Activated gamma-delta T cell (primary cell): ENCODE measurements at places on chromosomes 7 and 10.

GRCh38 chr10:8563478-8563877 lies 509.0 kb downstream of the GATA3 start:
- DNase-seq: no peak

DNA sequence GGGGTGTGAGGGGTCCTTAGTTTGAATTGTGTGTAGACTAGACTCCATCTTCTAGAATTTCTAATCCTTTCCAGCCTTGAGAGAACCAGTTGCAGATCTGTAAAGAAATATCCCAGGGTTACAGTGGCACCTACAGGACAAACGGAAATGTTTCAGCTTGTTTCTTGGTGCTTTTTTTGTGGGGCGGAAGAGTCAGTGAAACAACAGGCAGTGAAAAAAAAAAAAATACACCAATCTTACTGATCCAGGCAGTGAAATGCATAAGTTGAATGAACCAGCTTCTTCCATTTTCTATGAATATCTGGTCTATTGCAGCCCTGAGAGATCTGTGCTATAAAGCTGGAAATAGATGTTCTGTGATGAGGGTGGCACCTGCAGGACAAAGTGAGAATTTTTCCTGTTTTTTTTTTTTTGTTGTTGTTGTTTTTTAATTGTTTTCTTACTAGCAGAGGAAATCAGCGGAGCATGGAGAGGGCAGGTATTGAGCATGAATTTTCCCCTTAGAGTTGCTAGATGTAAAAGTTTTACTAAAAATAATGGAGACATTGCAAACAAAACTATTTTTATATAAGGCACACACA lies 81.9 kb upstream of the DYNC1I1 start:
- no peak for DNase-seq

GRCh38 chr10:123132576-123133477 lies 2.9 kb upstream of the HMX3 start:
- no peak for DNase-seq

- no peak for DNase-seq
Measured at GRCh38 chr7:116200963-116201362, 9.4 kb upstream of the TES start.

DNA sequence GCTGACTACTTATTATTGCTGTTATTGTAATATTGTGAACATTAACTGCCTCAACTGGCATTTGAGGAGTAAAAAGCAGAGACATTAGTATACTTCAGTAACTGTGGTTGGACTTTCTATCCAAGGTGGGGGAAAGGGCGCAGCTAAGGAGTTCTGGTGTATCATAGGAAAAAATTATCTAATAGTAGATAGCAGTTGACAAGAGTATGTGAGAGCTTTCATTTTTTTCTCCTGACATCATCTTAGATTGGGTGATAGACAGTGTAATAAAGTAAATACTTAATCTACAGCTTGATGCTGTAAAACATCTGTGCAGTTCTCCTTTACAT lies 68.9 kb downstream of the PHTF2 start:
- DNase-seq: no peak

DNA sequence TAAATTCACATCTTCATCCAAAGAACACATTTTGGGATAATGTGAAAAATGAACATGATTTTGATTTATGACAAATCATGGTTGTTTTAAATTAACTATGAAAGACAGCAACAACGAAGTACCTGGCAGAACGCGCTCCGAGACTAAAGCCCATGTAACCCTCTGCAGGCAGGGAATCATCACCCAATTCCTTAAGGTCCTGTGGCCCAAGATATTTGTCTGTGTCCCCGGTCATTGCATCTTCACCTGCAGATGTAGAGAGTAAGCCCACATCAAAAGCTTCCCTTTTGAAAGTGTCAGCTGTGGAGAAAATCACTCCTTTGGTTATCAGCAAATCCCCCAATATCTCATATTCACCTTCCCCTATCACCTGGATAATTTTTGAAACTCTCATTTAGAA lies 232.5 kb upstream of the CCDC6 start:
- no peak for DNase-seq

GRCh38 chr10:86083206-86083605 lies 283.4 kb downstream of the GRID1 start:
- DNase-seq: no peak

GRCh38 chr7:65749518-65749917 lies 123.4 kb upstream of the VKORC1L1 start:
- no peak for DNase-seq

- no peak for DNase-seq
Measured at GRCh38 chr10:36119455-36119854, 477.4 kb upstream of the FZD8 start.

GRCh38 chr7:122628651-122629411 lies 70.1 kb downstream of the RNF133 start:
- DNase-seq: no peak

- DNase-seq: no peak
Measured at GRCh38 chr7:129789652-129790051, 163.1 kb downstream of the UBE2H start.

DNA sequence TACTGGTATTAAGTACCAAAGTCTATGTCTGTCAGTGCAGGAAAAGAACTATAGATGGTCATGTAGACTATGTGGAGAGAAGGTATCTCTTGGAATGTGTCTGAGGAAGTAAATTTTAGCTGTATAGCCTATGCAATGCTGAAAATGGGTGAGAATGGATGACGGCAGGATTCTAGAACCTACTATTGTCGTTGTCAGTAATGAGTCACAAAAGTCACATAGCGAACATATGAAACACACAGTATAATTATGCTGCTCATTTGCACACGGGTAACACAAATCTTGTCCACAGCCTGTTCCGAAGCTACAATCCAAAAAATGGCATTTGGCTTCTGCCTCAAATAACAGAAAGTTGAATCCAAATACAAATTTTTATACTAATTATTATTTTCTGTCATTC lies 33.6 kb upstream of the KMT2E start:
- DNase-seq: no peak

- DNase-seq: no peak
Measured at GRCh38 chr10:11602919-11603523, 8.4 kb downstream of the USP6NL start.

DNA sequence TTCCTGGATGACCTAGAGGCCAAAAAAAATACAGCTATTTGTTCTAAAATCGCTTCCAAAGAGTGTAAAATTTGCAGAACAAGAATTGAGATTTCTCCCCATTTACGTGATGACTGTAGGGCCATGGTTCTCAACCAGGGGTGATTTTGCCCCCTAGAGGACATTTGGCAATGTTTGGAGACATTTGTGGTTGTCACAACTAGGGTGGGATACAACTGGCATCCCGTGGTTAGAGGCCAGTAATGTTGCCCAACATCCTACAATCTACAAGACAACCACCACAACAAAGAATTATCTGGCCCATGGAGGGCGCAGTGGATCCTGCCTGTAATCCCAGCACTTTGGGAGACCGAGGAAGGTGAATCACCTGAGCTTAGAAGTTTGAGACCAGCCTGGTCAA lies 22.8 kb upstream of the MALSU1 start:
- no peak for DNase-seq

GRCh38 chr7:158724658-158725505 lies 20.3 kb upstream of the NCAPG2 start:
- DNase-seq: no peak

DNA sequence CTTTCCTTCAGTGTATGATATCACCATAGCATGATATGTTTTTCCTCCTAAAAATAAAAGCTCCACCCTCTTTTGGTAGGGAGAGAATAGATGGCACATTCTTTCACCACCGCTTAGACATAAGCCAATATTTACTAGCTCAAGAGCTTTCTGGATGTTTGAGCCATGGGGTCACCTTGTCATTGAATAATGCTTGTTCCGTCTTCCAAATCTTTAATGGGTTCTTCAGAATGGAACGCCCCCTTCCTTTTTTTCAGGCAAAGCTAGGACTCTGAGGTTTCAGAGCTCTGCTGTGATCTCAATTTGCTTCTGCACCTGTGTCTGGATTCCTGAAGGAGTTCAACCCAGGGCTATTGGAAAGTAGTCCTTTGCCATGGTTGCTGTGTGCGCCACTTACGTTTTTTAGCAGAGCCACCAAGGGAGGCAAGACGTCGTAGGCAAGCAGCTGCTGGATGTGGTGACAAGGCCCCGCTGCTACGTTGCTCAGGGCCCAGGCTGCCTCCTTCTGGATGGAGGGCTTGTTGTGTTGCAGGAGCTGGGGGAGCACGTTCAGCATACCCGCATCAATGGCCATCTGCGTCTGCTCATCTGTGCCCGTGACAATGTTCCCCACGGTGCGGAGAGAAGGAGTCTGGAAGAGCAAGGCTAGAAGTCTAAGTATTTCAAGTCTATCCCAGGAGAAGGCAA lies 23.2 kb downstream of the KPNA7 start:
- DNase-seq: no peak

GRCh38 chr10:36630267-36630666 lies 495.1 kb upstream of the ANKRD30A start:
- DNase-seq: no peak

DNA sequence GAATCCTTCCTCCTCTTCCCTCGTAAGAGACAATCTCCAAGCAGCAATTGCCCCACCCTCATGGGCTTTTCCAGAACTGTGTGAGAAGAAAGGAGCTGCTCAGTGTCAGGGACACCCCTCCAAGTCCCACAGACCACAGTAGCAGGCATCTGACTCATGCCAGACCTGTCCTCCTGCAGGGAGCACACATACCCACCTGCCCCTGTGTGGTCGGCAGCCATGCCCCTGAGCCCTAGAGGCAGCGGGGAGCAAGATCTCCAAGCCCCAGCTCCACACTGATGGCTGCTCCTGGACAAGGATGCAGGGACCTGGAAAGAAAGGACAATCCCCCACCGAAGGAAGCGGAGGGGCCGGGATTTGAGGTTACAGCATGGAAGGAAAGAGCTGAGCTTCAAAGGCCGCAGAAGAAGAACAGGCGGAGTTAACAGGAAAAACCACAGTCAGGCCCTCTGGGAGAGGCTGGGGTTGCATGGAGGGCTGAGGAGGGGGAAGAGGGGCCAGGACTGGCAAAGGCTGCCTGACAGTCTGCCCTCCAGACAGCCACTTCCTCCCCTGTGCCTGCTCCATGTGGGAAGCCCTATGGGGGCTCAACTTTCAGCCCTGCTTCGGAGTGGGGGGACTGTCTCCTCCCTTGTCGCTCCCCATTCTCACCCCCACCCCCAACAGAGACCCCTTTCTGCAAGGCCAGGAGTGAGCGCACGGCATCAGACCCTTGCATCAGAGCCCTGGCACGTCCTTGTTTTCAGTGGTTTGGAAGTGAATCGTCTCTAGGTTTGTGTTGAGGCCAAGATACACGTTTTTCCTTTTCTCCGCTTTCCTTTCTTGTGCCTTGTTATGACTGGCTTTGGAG lies 46.8 kb downstream of the ASB13 start:
- no peak for DNase-seq

- DNase-seq: no peak
Measured at GRCh38 chr7:124403587-124403986, 362.0 kb downstream of the GPR37 start.

DNA sequence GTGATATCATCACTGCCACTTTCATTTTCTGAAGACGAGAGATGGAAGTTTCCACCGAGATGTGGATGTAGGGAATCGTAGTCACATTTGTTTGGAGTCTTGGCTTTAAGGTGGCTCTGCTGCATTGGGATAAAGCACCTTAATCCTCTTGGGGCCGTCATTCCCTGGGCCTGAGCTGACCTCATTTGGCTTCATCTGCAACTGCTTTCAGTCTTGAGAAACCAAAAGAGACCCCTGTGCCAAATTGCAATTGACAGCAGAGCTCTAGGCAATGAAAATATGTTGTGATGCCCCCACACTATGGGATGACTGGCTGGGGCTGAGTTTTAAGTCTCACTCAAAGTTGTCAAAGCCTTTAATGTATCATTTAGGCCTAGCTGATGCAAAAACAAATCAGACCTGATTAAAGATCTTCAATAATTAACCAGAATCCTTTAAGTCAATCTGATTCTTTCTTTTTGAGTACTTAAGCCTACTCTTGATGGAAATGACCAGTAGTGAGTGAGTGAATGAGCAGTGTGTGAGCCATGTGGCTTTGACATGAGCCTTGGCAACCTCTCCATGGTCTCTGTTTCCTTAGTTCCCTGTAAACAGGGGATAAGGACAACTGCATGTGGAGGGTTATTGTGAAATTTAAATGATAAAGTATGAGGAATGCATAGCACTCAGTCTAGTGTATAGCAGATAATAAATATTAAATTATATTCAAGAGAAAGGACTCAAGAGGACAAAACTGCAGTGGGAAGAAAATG lies 155.0 kb downstream of the BMPER start:
- no peak for DNase-seq
